ENCODE measurements at places on chromosomes 1 and 21. TPM values are rescaled to one million over a fixed set of nuclear protein-coding genes. Genes with fewer than 3 reads are reported as not detected.
A peak's percentile ranks its signal among the peaks of the same experiment; 100 is the strongest.

DNA sequence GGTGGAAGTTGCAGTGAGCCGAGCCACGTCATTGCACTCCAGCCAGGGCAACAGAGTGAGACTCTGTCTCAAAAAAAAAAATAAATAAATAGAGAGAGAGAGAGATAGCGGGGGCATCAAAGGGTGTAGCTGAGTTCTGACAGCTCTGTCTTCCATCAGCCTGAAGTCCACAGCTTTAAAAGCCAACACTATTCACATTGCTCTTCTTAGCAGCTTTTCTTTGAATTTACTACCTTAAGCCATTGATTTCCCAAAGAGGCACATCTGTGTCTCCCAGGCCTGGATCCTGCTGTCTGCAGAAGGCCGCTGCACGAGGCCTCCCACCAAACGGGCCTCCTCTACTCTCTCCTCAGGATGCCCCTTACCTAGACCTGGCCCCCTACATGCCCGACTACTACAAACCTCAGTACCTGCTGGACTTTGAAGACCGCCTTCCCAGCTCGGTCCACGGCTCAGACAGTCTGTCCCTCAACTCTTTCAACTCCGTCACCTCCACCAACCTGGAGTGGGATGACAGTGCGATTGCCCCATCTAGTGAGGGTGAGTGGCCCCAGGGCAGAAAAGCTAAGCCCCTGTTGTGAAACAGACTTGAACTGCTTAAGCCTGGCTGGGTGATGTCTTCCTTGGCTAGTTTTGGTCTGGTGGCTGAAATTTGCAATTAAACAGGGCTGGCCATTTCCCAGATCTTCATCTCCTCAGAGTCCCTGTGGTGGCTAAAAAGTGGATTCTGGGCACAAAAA lies 16.5 kb upstream of the SLC25A34 start:
- DNase-seq, result no peak
- no peaks in the 10 kb centered on the region for H3K27me3 ChIP-seq
- no peak overlapping the region for H3K4me3 ChIP-seq
- H3K27ac ChIP-seq, result no peak overlapping the region
- no peaks in the 10 kb centered on the region for H3K4me1 ChIP-seq
- H3K36me3 ChIP-seq, result peaks cover 17% of the 10 kb centered on the region

- peak overlapping the region; percentile 83 for H3K4me3 ChIP-seq
- DNase-seq, result no peak
- peaks cover 24% of the 10 kb centered on the region for H3K4me1 ChIP-seq
- H3K27ac ChIP-seq, result peak overlapping the region; percentile 76
- no peaks in the 10 kb centered on the region for H3K36me3 ChIP-seq
Observed at GRCh38 chr1:226407199-226407496, 745 bp downstream of the PARP1 start.

The SLC22A15 gene
- 10.3 TPM for total RNA-seq

The GJB4 gene
- not detected for total RNA-seq

DNA sequence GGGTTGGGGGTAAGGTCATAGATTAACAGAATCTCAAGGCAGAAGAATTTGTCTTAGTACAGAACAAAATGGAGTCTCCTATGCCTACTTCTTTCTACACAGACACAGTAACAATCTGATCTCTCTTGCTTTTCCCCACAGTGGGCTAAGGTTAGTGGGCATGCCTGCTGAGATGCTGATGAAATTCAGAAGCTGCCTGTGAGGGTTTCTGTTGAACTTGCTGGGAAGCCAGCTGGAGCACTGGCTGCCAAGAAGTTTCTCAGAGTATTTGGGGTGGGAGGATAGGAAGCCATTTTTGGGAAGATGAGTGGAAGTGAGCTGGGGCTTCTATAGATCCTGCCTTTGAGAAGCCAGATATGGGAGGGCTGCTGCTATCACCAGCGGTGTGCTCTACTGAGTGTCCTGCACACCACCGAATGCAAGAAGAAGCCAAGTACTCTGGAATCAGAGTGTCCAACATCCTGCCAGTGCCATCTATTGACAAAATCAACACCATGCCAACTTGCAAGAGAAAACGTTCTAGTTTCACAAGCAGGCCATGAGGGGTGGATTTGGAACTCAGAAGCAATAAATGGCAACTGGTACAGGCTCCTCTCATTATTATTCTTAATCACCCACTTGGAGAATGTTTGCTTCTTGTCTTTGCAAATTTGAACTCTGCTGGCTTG lies 102.7 kb downstream of the PTPRU start:
- peaks cover 14% of the 10 kb centered on the region for H3K27me3 ChIP-seq
- no peak for DNase-seq
- H3K4me1 ChIP-seq, result no peaks in the 10 kb centered on the region
- no peak overlapping the region for H3K4me3 ChIP-seq

The SLC5A9 gene
- total RNA-seq, result not detected

DNA sequence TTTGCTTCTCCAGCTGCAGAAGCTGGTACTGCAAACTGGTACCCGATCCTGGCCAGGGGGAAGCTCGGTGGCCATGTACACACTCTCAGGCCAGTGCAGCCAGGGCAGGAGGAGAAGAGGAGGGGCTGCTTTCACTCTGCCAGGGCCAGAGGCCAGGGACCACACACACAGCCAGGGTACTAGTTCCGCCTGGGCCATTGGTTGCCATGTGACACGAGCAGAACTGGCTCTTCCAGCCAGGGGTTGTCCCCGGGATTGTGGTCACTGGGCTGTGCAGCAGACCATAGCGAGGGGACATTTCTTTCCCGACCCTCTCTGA lies 3.7 kb upstream of the SHISAL2A start:
- no peak for DNase-seq
- no peaks in the 10 kb centered on the region for H3K36me3 ChIP-seq
- H3K4me1 ChIP-seq, result no peaks in the 10 kb centered on the region
- peaks cover 30% of the 10 kb centered on the region for H3K27me3 ChIP-seq

GRCh38 chr1:58089898-58090534 lies 456.5 kb downstream of the OMA1 start:
- DNase-seq, result no peak
- H3K36me3 ChIP-seq, result no peaks in the 10 kb centered on the region
- no peaks in the 10 kb centered on the region for H3K4me1 ChIP-seq
- H3K4me3 ChIP-seq, result no peak overlapping the region
- H3K27ac ChIP-seq, result no peak overlapping the region
- H3K27me3 ChIP-seq, result no peaks in the 10 kb centered on the region

DNA sequence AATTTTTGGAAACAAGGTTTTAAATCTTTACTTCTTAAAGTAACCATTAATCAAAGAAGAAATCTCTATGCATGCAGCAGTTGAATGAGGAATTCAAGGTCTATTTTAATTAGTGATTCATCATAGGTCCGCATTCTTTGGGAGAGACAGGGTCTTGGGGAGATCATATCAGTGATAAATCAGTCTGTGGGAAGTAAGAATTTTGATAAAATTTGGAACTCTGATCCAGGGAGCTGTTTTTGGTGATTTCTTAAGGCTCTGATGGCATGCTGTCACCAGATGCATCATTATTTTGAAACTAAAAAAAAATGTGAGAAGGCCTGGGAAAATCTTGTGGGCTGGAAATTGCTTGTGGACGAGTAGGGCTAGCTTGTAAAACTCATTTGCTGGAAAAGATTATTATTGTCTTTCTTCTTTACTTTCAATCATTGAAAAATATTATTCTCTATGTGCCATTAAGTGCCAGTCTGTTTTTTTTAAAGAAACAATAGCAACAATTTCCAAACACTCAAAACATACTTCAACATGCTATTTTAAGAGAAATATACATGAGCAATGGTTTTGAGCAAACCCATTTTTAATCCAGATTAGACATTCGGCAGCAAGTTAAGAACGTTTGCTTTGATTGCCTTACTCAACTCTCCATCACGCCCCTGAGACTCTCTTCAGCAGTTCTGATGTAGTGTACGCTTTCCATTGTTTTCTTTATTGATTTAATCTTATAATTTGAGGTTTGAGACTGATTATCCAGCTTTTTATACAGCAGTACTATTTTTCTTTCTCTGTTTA lies 62.6 kb downstream of the ZBTB18 start:
- H3K27ac ChIP-seq, result peak overlapping the region; percentile 82
- peak; percentile 96 for DNase-seq
- peaks cover 32% of the 10 kb centered on the region for H3K4me1 ChIP-seq
- H3K4me3 ChIP-seq, result no peak overlapping the region

The RHCE gene
- total RNA-seq, result 0.75 TPM

DNA sequence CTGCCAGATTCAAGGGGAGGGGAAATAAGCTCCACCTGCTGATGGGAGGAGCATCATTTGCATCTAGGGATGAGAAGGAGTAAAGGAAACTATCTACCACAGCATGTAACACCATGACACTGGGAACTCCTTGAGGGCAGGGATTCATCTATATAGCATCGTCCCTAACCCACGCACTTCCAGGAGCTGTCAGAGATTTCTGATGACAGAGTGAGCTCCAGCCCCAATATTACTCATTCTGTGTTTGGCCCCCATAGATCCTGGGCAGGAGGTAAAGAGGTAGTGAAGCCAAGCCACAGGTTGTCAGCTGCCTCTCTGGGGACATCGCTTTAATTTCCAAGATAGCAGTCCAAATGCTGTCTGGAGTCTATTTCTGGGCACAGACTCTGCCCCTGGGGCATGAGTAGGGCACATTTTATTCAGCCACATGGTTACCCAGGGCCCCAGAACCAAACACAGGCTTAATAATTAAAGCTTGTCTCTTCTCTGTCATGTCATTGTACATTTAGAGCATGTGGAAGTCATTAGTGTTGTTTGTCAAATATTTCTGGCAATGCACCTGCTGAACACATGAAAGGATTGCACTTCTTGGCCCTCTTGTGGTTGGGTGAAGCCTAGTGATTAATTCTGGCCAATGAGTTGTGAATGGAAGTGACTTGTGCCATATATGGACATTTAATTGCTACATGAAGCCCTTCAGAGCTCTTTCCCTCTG lies 105.9 kb upstream of the POU3F1 start:
- H3K27me3 ChIP-seq, result peaks cover 4% of the 10 kb centered on the region
- DNase-seq, result no peak

GRCh38 chr1:7006996-7007871 lies 222.0 kb downstream of the CAMTA1 start:
- H3K4me1 ChIP-seq, result no peaks in the 10 kb centered on the region
- DNase-seq, result no peak
- H3K27ac ChIP-seq, result no peak overlapping the region
- no peaks in the 10 kb centered on the region for H3K36me3 ChIP-seq
- H3K4me3 ChIP-seq, result no peak overlapping the region

GRCh38 chr1:21587602-21587953 lies 78.4 kb downstream of the ALPL start:
- no peak overlapping the region for H3K4me3 ChIP-seq
- no peak for DNase-seq
- no peaks in the 10 kb centered on the region for H3K36me3 ChIP-seq

DNA sequence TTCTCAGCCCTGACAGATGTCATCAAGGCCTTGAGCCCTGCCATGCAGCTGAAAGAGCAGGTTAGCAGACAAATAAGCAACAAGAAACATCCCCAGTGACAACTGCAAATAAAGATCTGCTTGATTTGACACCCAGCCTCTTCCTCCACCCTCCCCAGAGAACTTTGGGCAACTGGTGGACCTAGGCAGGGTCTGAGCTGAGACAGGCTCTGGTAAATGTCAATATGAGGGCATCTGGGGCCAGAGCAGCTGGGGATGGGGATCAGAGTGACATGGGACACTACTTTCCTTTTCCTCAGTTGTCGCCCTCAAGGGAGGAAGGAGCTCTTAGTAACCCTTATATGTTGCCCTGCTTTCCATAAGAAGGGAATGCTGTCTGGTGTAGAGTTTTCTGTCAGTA lies 544.1 kb downstream of the NEGR1 start:
- H3K36me3 ChIP-seq, result no peaks in the 10 kb centered on the region
- no peak overlapping the region for H3K4me3 ChIP-seq
- no peak for DNase-seq
- H3K4me1 ChIP-seq, result no peaks in the 10 kb centered on the region
- H3K27me3 ChIP-seq, result no peaks in the 10 kb centered on the region
- H3K27ac ChIP-seq, result no peak overlapping the region

- no peak overlapping the region for H3K4me3 ChIP-seq
- DNase-seq, result no peak
- no peaks in the 10 kb centered on the region for H3K4me1 ChIP-seq
- H3K36me3 ChIP-seq, result no peaks in the 10 kb centered on the region
- no peak overlapping the region for H3K27ac ChIP-seq
Observed at GRCh38 chr1:29744684-29745490, 508.6 kb downstream of the PTPRU start.
